IPS DF 19.7 (cell line): ENCODE measurements at places on chromosomes 2 and 18.

DNA sequence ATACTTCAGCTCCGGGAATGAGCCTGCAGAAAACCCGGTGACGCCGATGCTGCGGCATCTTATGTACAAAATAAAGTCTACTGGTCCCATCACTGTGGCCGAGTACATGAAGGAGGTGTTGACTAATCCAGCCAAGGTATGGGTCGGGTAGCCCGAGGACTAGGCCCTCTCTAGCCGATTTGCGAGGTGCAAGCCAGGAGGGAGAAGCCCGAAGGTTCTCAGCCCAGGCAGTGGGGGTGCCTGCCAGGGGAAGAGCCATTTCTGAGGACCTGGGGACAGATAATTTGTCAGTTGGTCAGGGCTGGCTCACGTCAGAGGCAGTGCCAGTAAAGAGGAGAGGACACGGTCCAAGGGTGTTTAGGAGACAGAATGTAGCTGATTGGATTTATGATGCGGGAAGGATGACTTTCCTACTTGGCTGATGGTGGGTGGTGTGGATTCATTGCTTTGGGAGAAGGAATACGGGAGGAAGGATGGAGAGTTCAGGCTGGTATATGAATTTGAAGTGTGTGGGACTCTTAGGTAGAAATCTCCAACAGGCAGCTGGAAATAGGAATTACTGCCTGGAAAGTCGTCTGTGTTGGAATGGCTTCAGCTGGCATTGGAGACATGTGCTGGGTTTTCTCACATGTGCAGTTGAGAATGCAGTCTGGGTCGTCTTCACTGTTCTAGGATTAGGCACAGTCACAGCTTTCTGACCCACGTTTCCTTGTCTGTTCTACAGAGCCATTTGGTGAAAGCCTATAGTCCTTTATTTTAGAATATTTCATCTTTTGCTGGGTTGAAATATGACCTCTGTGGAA lies 874 bp downstream of the NDUFAF7 start:
- DNase-seq: no peak

DNA sequence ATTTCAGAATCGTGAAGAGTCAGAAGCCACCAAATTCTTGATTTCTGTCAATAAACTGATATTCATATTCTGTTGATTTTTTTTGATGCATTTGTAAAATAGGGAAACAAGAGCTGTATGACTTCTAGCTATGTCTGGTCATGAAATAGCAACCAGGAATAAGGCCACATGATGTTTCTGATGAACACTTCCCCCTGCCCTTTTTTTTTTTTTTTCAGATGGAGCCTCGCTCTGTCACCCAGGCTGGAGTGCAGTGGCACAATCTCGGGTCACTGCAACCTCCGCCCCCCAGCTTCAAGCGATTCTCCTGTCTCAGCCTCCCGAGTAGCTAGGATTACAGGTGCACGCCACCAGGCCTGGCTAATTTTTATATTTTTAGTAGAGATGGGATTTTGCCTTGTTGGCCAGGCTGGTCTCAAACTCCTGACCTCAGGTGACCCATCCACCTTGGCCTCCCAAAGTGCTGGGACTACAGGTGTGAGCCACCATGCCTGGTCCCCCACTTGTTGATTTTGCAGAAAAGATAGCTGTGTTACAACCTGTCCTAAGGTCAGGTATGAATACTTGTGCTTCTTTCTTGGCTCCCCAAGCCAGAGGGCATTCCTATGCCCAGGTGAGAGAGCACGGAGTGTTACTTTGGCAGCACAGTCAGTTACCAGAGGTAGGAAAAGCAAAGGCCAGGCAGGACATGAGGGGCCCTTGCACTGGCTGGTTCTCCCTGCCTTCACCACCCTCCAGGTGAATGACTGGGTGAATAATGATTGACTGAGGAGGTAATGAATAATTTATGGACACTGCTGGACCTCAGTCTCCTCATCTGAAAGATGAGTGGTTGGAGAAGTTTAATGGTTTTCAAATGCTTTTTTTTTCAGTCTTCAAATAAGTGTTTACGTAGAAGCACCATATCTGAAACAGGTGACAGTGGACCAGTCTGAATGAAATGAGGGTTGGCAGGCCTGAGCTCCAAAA lies 39.6 kb downstream of the PAX8 start:
- DNase-seq: no peak

- DNase-seq: no peak
Measured at GRCh38 chr18:44290366-44290977, 390.2 kb upstream of the SETBP1 start.

DNA sequence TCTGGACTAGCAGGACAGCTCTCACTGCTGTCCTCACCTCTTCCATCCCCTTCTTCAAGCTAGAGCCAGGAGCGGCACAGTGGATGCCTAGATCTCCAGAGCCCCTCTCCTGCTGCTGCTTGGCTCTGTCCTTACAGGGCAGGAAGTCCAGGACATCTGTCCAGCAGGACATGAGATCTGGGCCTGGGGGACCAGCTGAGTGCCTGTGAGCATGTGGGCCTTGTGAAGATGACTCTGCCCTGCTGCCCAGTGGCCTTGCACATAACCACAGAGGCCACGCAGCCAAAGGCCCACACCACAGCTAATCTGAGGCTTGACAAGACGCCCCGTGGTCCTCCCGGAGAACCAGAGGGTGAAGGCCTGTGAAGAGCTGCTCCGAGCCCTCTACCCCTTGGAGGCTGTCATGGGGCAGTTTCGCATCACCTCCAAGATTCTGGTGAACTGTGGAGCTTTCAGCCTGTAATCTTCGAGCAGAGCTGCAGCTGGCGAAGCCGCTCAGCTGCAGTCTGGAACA lies 516.7 kb upstream of the HS6ST1 start:
- no peak for DNase-seq

GRCh38 chr2:11343368-11343649 lies 1.1 kb downstream of the ROCK2 start:
- DNase-seq: no peak

DNA sequence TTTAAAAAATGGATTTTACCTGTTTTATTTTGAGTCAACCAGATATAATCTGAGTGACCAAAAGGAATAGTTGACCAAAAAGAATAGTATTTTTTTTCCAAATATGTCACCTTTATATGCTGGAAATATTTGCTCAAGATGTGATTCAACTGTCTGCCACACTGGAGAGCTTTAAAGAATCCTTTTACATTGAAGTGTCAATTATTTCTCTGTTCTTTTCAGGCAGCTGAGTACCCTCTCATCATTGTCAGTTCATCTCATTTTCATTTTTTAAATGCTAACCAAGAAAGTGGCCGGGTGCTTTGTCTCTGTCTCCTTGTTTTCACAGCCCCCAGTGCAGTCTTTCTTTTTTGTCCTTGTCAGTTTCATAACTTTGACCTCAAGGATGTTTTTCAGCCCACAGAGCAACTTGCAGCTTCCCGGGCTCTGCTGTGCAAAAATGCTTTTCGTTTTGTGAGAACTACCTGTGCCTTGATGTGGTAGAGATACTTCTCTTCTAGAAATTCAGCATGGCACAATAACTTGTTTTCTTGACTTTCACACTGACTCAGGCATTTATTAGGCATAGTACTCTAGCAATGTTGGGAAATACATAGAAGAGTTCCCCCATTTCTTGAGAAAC lies 23.4 kb upstream of the CERS6 start:
- no peak for DNase-seq

DNA sequence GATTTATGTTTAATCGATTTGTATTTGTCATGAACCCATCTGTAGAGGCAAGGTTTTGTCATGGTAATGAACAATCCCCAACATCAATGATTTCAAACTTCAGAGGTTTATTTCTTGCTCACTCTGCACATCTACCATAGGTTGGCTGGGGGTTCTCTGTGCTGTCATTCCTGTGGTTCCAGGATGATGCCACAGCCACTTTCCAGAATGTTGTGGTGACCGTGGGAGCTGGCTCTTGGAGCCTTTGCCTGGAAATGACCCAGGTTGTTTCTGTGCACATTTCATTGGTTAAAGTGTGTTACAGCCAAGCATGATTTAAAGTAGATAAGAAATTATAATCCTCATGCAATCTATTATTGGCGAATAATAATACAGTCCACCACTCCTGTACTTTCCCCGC lies 28.2 kb upstream of the EPAS1 start:
- DNase-seq: no peak

GRCh38 chr18:45951016-45951714 lies 16.0 kb downstream of the EPG5 start:
- no peak for DNase-seq

DNA sequence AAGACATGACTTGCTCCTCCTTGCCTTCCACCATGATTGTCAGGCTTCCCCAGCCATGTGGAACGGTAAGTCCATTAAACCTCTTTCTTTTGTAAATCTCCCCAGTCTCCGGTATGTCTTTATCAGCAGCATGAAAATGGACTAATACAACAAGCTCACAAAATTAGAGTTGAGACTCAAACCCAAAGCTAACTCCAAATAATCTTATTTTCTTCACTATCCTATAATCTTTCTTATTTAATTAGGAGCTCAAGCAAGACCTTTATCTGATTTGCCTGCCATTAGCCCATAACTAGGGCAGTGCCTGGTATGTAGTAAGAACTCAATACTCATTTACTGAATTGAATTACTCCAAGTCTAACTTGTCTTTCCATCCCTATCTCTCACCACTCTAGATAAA lies 289.2 kb downstream of the SUCLG1 start:
- no peak for DNase-seq

DNA sequence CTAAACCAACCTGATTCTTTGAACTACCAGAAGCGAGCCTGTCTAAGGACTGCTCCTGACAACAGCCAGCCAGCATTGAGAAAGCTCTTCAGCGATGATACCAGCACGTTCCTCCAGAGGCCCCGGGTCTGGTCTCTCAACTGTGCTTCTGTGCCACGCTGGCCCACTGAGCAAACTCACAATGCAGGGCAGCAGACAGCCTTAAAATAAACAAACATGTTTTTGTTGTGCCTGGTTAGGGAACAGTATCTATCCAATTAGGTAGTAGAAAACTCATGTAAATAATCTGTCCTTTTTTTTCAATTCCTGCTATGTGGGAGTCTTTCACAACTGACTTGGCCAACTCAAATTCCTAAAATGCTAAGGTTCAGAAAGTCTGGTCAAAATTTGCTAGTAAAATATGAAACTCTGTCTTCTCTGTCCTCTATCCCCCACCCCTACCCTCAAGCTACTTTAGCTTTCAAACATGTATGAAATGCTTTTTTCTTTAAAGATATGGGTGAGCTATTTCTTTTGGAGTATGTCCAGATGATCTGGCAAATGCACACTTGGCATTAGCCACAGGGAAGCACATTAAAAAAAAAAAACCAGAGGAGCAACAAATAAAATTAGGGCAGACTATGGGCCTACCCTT lies 21.4 kb upstream of the EML4 start:
- DNase-seq: no peak

DNA sequence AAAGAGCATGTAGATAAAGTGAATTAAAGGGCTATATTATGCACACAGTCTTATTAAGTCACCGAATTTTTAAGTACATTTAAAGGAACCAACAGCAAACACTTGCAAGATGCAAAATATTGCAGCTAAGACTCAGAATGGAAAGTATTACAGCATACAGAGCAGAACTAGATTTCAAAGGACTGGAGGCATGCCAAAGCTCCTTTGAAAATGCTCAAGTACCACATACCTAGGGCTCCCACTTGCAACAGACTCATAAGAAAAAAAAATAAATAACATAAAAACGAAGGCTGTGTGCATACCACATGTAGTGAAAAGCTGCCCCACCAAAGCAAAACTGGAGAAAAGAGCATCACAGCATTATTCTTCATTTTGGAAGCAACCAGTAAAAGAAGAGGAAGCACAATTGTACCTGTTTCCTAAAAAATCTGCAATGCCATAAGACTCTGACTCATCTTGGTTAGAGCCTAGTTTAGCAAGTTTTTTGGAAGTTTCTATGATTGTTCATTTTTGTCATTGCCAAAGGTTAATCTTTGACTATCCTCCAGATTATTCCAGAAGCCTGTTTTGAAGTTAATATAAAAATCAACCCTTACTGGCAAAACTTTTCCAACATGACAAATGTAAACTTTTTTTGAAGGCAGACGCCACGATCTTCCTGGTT lies 306.0 kb upstream of the COL3A1 start:
- DNase-seq: no peak

DNA sequence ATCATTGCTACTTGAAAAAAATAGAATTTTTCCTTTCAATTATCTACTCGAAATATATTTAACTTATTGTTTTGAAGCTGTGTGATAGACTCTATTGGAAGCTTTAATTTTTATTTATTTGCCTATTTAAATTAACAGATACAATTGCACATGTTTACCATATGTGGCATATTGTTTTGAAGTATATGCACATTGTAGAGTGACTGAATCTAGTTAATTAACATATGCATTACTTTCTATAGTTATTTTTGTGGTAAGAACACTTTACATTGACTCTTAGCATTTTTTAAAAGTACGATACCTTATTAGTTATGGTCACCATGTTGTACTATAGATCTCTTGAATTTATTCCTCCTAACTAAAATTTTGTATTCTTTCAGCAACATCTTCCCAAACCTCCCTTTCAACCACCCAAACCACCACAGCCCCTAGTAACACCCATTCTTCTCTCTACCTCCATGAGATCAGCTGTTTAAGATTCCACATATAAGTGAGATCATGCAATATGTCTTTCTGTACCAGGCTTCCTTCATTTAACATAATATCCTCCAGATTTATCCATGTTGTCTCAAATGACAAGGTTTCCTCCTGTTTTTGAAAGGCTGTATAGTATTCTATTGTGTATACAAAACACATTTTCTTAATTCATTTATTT lies 58.5 kb upstream of the SPHKAP start:
- no peak for DNase-seq

GRCh38 chr2:27086724-27087593 lies at the start of gene KHK:
Gene KHK (plus strand): TSS chr2:27086772. CDS start chr2:27087260, 488 bp downstream.
- DNase-seq: no peak

DNA sequence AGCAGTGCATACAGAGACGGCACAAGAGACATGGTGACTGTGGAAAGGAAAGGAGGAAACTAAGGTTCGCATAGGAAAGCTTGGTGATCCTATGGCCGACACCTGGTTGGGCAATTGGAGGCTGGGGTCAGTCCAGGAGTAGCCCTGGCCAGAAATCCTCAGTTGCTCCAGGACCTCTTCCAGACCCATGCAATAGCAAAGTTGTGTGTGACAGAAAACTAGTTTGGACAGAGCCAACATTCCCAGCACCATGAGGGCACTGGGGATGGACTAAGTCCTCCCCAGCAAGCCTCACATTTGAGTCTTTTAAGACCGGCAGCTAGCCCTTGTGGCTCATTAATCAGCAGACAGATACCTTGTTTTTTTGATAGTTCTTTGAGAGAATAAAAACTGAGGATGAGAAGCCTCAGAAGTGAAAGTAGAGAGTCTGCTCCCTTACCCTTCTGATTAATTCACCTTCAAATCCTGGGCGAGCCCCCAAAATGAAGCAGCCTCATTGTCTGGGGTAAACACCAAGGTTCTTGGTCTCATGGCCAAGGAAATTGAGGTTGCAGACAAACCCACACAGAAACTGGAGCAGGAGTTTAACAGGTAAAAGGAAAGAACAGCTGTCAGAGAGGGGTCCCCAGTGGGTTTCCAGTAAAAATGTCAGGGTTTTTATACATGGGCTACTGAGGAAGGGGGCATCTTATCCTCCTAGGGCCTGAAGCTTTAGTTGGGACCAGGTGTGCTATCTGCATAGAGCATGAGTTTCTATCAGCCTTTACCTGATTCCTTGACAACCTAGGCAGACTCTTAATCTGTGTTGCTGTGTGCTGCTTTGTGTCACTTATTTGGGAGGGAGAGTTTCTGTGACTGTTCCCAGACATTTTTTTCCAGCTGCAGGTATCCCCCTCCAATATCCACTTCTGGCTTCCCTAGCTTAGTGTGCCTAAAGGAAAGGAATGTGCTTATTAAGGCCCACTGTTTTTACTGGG lies 39.1 kb downstream of the STK17B start:
- no peak for DNase-seq
